ENCODE measurements at places on chromosomes 13 and 19.

DNA sequence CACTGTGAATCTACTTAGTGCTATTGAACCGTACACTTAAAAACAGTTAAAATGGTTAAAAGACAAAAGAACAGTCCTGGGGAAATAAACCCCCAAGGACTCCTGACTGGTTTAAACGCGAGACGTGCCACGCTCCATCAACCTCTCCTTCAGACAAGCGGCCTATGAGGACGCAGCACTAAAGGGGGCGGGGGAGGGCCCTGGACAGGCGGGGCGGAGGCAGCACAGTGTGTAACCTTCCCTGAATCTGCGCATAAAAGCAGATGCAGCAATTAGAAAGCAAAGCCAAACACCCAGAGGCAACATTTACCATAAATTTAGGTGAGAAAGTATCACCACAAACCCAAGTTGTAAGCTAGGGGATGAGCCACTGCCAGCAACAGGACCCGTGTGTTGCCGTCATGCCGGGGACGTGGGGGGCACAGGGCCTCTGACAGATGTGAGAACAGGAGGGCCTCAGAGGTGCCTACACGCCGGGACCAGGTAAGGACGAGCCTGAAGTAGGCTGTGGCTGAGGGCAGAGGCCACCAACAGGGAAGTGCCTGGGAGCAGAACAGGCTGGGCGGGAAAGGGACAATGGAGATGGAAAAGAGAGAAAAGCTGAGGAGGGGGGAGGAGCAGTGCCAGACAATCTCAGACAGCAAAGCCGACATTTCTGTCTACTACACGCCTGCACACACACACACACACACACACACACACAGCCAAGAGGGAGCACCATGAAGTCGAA is 15.3 kb upstream of the ADPRHL1 start:
- DNase-seq = no peak

GRCh38 chr19:48705431-48705830 is 9.7 kb downstream of the FUT2 start:
- DNase-seq = no peak

DNA sequence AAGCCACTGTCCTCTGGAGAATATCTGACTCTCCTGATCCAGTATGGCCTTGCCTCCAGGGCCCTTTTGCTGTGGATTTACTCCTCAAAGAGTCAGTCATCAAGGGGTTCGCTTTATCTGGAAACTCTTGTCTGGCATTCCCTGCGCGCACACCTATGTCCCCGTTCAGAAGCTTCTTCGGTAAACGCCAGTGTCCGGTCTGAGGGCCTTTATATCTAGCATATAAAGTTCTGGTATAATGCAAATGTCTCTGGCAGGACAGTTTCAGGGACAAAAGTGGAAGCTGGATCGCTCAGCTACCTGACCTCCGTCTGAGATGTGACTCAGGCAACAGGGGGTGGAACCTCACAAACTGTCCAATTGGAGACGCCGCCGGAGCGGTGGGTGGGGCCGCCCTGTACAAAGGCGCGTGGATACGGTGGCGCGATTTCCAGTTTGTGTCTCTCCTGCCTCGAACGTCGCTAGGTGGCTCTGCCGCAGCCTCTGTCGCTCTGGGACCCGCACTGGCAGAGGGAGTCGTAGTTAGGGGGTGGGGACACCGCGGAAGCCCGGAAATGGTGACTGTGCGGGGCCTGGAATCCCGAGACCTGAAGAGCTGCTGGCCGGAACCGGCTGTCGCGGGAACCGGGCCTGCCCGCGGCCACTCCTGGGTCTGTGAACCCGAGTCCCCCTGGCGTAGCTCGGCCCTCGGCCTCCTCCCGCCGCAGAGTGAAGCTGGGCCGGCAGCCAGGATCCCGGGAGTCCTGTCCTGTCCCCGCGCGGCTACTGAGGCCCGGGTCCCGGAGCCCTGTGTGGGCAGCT is 10.6 kb upstream of the ZNF709 start:
- no peak for DNase-seq

DNA sequence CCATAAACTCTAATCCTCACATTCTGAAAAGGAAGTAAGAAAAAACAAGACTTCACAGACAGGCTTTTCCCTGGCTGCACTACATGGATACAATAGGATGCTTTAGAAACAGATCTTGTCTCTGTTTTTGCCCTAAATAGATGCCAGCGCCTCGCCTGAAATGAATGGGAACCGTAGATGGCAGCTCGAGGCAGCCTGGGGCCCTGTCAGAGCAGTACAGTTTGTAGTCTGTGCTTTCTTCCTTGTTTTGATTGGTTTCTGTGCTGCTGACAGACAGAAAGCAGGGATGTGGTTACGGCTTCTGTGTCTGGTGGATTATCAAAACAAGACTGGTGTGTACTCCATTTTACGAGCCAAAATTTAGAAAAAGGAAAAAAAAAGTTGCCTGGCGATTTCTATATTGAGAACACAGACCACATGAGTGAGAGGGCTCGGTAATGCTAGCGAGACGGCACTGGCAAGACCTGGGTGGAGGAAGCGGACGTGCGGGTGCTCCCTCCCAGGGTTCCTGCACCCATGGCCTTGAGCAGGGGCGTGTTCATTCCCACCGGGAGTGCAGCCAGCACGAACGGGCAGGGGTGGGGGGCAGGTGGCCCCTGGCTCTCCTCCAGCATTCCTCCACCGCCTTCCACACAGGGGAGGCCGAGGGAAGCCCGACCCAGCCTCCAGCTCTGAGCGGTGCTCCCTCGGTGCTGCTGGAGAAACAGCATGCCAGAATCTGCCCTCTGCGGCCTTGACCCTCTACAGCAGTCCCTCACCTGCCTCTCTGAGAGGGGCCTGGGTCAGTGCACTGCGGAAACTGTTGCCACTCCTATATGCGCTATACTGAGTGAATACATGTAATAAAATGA is 37.6 kb upstream of the C1QTNF9 start:
- DNase-seq = no peak

- DNase-seq = no peak
These were observed 38.8 kb downstream of the MYO9B start for GRCh38 chr19:17114414-17114831.

DNA sequence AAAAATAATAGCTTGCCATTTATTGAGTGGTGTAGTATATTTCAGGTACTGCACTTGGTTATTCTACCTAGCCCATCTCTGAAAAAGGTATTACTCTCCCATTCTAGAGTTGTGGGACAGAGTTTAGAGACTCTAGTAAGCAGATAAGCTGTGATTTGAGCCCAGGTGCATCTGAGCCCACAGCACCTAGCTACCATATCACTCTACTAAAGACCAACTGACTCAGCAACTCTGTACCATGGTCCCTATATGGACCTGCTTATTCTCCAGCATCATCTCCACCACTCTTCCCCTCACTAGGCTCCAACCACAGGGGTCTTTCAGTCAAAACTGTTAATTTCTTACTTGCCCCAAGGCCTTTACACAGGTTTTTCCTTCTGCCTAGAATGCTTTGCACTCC is 64.4 kb downstream of the UBL3 start:
- DNase-seq = no peak

DNA sequence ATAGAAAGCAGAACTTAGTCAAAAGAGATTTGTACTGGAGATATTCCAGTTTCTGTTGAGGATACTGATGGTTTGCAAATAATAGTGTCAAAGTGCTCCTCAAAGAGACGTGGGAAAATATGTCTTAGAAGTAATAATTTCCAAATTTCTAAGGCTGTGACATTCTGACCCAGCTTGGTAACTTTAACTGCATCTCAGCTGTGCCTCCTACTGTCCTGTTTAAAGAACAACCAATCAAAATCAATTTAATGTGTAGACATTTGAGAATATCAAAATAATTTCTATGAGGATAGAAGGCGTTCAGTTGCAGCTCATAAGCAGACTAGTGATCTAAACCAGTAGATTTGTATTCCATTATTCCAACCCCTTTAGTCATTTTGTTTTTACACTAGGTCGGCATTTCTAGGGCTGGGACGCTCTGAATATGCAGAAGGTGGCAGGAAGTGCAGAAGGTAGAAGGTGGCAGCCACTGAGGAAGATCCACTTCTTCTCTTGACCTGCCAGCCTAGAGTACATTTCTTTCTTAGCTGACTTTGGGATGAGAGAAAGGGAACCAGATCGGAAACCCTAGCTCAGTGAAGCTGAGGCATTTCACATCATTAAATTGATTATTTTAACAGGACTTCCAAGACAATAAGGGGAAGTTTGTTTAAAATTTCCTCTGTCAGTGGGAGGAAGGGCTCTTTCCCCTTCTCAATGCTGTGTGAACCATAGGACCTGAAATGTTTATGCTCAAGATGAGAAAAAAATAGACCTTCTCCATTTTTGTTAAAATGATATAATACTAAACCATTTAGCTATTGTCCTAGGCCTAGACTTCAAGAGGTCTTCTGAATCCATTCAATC is 67.5 kb downstream of the COL4A1 start:
- DNase-seq = no peak

- DNase-seq = no peak
These were observed 4.0 kb downstream of the MRPL54 start for GRCh38 chr19:3766520-3766919.

- DNase-seq = no peak
These were observed 4.0 kb downstream of the SPPL2B start for GRCh38 chr19:2332341-2333026.

GRCh38 chr13:30268673-30269072 is 38.7 kb downstream of the KATNAL1 start:
- DNase-seq = no peak

DNA sequence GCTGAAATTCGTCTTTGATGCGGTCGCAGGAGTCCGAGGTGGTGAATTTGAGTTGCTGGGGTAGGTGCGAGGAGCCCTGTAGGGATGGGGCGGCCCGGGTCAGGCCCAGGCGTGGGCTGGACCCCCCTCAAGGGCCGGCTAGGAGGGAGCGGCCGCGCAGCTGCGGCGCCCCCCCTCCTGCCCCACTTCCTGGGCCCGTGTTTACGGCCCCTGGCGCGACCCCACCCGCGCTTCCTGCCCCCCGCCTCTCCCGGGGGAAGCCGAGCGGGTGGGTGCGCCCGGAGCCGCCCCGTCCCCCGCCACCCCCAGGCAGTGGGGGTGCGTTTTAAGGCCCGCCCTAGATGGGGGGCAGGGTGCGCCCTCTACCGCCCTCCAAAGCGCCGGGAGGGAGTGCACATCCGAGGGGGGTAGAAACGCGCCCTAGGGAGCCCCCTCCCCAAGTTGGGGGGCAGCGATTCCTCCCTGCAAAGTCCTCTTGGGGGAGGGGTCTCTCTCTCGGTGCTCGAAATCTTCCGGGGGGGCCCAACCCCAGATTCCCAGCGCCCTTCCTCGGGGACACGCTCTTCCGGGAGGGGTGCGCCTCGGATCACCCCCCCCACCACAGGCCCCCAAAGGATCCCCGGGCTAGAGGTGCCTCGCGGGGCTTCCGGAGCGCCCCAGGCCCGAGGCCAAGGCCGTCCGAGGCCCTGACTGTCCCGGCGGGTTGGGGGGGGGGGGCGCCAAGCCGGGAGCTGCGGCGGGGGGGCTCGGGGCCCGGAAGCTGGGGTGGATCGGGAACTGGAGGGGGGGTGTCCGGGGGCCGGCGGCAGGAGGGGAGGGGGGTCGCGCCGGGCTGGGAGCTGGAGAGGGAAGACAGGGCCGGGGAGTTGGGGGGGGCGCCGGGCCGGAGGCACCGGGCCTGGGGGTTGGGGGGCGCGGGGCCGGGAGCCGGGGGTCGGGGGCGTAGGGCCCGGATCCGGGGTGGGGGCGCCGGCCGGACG is 823 bp downstream of the TLE5 start:
- DNase-seq = no peak

DNA sequence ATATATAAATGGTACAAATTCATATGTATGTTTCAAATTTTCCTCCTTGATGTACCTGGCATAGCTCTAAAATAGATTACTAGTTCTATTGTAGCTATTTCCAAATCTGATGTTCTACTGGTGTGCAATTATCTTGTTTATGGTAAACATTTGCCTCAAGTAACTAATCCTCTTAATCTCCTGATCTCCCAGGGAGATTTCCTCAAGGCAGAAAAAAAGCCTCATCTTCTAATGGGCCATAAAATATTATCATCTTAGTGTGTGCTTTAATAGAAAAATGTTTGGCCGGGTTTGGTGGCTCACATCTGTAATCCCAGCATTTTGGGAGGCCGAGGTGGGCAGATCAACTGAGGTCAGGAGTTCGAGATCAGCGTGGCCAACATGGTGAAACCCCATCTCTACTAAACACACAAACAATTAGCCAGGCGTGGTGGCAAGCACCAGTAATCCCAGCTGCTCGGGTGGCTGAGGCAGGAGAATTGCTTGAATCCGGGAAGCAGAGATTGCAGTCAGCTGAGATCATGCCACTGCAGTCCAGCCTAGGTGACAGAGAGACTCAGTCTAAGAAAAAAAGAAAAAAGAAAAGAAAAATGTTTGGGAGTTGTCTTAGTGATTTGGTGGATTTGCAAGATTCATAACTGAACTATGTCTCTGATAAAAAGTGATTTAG is 498.9 kb upstream of the SLITRK5 start:
- no peak for DNase-seq

GRCh38 chr13:71517004-71517403 is 350.0 kb downstream of the DACH1 start:
- DNase-seq = no peak

DNA sequence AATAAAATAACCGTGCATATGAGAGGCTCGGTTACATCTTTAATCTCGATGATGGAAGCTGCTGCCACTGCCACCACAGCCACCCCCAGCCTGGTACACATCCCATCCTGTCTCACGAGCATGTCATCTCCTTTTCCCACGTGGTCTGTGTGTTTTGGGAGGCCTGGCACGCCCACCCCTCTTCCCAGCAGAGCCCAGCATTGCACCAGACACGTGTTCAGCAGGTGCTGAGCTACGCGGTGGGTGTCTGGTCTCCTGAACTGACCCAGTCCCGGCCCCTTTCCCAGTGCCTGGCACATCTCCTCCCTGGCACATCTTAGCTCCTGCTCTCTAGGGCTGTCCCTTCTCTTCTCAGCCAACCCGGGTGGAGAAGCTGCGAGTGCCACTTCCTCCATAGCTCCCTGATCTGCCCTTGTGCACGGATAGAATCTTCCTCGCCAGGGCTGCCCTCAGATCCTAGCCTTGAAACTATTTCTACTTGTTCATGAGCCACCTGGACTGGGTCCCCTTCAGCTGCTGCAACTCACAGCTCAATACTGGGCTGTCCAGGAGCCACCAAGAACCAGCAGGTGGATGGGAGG is 36.8 kb upstream of the ZNF536 start:
- DNase-seq = no peak

- no peak for DNase-seq
These were observed 13.3 kb upstream of the RETN start for GRCh38 chr19:7655581-7655980.

- DNase-seq = no peak
These were observed 6.2 kb downstream of the TUBB4A start for GRCh38 chr19:6495947-6496346.

DNA sequence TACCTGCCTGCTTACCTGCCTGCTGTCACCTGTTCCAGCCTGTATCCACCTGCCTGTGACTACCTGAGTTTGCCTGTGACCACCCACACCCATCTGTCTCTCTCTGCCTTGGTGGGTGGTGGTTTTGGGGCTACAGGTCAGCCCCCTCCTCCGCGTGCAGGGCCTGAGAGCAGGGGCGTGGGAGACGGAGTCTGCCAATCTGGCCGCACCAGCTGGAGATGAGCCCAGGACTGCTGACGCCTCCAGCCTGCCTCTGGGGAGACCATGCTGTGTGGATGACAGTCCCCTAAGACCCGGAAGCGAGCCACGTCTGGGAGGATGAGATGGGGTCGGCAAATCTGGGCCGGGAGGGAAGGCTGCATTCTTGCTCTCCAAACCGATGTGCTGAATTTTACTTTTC is 15.9 kb upstream of the KCTD15 start:
- no peak for DNase-seq

GRCh38 chr13:23637829-23638228 is 67.6 kb downstream of the TNFRSF19 start:
- no peak for DNase-seq

GRCh38 chr13:98273067-98273823 is 96.2 kb upstream of the RNF113B start:
- DNase-seq = no peak

All from AG09319 (cell line).